HepG2 (cell line): ENCODE measurements at places on chromosomes 1 and 21.

DNA sequence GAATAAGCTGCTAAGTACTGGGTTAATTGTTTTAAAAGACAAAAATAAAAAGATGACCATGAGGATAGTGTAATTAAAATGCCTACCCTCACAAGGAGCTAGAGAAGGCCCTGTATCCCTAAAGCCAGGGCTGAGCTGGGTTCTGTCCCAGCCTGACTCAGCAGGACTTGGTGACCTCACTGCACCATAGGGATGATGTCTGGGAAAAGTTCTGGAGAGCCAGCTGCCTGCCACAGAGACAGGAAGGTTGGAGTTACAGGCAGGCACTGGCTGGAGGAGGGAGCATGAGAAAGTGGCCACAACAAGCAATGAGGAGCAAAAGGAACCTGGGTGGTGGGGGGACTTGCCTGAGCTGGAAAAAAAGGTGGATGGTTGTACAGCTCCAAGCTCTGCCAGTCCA, 5.7 kb upstream of the TNR start:
- DNase-seq = no peak

DNA sequence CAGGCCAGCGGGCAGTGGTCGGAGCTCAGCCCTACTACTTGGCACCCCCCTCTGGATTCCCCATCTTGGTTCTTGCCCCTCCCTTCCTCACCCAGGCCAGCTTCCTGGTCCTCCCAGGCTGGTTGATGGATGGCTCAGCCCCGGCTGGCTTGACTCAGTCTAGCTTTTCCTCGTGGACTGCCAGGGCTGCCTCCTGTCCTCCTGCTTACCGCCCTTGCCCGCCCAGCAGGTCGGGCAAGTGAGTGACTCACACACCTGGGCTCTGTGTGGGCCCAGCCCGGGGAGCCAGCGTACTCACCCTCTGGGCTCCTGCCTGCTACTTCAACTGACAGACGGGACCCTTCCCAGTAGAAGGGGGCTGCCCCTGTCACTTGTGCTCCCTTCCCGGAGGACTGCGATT, 19.5 kb upstream of the ARHGEF10L start:
- DNase-seq = no peak

GRCh38 chr1:70376196-70376595, 21.7 kb upstream of the ANKRD13C start:
- DNase-seq = no peak

DNA sequence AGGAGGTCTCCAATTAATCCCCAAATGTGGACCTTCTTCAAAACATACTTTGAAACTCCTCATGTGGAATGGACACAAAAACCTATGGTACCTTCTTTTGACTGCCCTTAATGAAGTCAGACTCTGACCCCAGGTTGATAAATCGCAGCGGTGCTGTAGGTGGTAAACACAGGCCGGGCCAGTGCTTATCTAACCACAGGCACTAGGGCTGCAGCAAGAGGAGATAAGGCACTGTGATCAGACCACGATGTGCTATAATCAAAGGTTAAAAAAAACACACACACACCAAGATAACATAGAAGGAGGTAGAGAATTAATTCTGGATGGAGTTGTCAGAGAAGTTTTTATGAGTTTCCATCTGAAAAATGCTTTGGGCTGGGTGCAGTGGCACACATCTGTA, 52.3 kb upstream of the SIPA1L2 start:
- DNase-seq = no peak

GRCh38 chr1:87333692-87334347, 5.1 kb downstream of the LMO4 start:
- DNase-seq = no peak
